ENCODE measurements at places on chromosomes 5 and 9.

- no peak for DNase-seq
Observed at GRCh38 chr9:97505845-97506244, 4.4 kb downstream of the TMOD1 start.

GRCh38 chr9:124639637-124640036 is 131.5 kb downstream of the NR6A1 start:
- no peak for DNase-seq

- no peak for DNase-seq
Observed at GRCh38 chr5:41151564-41151963, 61.8 kb downstream of the C6 start.

DNA sequence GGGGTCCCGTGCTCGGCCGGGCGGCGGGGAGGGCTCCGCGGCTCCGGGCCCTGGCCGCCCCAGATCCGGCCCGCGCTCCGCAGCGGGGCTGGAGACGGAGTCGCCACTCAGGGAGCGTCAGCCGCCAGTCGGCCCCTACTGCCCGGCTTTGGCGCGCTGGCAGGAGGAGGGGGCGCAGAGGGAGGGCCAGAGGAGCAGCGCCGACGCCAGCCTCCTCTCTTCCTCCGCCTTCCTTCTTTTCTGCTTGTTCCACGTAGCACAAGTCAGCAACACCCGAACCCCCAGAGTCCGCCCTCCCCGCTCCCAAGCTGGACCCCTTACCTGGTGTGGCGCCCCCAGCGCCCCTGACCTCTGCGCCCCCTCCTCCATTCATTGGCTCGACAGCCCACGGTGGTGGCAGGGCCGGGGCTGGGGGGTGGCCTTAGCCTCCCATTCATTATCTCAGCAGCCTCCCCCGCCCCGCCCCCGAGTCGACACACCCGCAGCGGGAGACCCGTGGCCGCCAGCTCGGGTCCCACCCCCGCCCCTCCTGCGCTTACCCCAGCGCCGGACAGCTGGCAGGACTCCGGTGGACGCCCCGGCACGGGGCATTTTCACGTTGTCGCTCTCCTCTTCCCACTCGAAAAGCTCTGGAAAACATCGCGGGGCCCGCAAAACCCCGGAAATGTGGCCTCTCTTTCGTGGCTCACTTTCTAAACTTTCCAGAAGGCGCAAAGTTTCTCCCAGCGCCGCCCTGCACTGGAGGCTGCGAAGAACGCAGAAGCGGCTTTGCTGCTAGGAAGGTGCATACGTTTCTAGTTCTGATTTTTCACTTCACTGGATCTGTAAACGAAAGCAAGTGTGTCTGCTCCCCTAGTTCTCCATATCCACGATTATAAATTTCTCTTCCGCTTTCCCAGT is at the start of gene LPAR1:
TSS of gene LPAR1 (minus strand) at position 140 of the 900 bp plus-strand sequence. CDS start 66,353 bp downstream, outside the sequence.
- no peak for DNase-seq

- DNase-seq: no peak
Observed at GRCh38 chr5:96902876-96903275, 26.6 kb downstream of the ERAP2 start.

Data from activated T-helper 9 cell treated with anti-CD3 and anti-CD28 coated beads, Interleukin-2, amount 50 U/mL, for 16 hours (primary cell).